Stimulated activated naive CD4-positive, alpha-beta T cell treated with Interleukin-2 at 50 U/mL for 16 hours (primary cell): ENCODE measurements at places on chromosomes 11 and 22.

- no peak for DNase-seq
Observed at GRCh38 chr11:45913942-45914635, 3.6 kb downstream of the PEX16 start.

DNA sequence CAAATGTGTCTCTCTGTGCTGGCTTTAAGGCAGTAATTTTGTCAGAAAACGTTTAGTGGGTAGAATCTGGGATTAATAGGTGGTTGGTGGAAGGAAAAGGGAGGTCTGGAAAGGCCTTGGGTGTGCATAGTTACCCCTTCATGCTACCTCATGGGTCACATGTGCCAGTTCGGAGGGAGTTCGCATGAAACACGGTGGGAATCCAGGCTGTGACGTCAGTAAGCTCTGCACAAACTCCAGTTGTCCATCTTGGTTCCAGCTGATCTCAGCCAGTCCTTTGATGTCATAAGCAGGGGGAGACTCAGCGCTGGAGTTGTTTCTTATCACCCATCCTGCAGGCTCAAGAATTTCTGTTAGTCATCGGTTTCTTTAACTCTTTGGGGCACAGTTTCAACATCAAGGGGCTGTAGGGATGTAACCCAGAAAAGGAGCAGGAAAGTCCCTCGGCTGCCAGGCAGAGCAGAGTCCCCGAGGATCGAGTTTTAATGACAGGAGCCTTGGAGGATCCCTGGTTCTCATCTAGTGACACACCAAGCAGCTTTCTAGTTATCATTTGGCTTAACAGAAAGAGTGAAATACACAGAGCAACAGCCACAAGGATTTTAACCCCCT lies 28.9 kb downstream of the MOV10L1 start:
- no peak for DNase-seq

DNA sequence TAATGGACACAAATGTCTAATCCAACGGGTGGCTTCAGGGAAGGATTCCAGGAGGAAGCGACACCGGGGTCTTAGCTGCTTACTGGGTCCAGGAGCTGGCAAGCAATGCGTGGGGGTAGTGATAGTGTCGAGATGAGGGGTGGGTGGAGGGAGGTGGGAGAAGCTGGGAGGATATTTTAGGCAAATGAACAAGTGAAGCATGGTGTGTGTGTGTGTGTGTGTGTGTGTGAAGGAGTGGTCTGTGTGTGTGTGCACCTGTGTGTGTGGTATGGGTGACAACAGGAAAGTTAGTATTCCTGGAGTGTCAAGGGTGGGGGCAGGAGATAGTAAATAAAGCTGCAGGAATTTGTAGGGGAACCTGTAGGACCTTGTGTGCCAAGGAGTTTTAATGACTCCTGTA lies 126.9 kb upstream of the ZBED5 start:
- DNase-seq: no peak

- DNase-seq: no peak
Observed at GRCh38 chr11:19769820-19770219, 57.2 kb downstream of the NAV2 start.

DNA sequence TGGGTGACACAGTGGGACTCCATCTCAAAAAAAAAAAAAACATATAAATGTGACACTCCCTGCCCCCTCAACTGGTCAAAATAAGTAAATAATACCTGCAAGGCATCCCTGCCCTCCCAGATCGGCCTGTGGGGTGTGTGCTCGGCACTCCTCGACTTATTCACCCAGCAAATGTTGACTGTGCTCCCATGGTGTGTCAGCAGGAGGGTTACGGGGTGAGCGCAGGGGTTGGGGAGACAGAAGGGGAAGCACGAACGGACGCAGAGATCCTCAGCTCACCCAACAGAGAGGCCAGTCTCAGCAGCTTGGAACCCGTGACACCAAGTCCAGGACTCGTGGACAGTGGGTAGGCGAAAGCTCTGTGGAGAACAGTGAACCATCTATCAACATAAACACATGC lies 1.6 kb upstream of the ADM2 start:
- DNase-seq: no peak

DNA sequence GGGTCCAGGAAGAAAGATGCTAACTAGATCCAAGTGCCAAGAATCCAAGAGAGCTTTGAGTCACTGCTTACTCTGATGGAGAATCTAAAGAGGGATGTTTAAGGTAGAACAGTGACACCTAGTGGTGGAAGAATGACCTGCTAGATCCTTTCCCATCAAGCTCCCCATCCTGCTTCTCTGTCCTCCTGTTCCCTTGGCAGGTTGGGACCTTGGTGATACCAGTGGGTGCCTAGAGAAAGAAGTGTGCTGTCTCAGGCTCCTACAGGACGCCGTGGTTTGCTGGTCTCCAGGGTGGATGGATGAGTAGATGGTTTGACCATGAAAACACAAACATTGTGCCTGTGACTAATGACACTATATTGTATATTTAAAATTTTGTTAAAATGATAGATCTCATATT lies 383.7 kb downstream of the TMEM135 start:
- DNase-seq: no peak

- peak; percentile 24 for DNase-seq
Observed at GRCh38 chr22:35380537-35381423, at the start of gene HMOX1. HMOX1 (plus strand) TSS chr22:35381096; CDS start chr22:35381174, 78 bp downstream.

- DNase-seq: no peak
Observed at GRCh38 chr11:126113515-126113957, 50.9 kb upstream of the CDON start.

DNA sequence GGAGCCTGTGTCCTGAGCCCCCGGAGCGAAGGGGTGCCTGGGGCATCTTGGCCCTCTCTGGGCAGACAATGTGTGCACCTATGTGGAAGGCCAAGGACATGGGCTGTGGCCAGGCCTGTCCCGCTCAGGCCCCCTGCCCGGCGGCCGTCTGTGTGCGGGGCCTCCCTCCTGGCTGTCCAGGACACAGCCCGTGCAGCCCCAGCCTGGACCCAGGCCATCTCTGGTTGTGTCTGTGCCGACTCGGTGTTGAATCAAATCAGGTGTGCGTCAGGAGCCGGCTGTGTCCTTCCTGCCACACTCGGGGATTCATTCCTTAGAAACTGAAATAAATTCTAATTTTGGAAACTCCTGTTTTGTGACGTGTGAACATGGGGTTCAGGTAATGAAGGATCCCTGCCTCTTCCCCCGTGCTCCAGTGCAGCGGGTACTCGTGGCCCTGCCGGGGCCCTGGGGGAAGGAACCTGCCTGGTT lies 1.5 kb upstream of the SELENOO start:
- no peak for DNase-seq

GRCh38 chr11:126502982-126503381 lies 147.5 kb downstream of the ST3GAL4 start:
- DNase-seq: no peak

- no peak for DNase-seq
Observed at GRCh38 chr11:1877211-1878136, 14.2 kb downstream of the PRR33 start.

GRCh38 chr11:32526760-32527159 lies 56.9 kb upstream of the EIF3M start:
- DNase-seq: no peak

- no peak for DNase-seq
Observed at GRCh38 chr11:104547996-104548661, 350.1 kb downstream of the CASP12 start.

DNA sequence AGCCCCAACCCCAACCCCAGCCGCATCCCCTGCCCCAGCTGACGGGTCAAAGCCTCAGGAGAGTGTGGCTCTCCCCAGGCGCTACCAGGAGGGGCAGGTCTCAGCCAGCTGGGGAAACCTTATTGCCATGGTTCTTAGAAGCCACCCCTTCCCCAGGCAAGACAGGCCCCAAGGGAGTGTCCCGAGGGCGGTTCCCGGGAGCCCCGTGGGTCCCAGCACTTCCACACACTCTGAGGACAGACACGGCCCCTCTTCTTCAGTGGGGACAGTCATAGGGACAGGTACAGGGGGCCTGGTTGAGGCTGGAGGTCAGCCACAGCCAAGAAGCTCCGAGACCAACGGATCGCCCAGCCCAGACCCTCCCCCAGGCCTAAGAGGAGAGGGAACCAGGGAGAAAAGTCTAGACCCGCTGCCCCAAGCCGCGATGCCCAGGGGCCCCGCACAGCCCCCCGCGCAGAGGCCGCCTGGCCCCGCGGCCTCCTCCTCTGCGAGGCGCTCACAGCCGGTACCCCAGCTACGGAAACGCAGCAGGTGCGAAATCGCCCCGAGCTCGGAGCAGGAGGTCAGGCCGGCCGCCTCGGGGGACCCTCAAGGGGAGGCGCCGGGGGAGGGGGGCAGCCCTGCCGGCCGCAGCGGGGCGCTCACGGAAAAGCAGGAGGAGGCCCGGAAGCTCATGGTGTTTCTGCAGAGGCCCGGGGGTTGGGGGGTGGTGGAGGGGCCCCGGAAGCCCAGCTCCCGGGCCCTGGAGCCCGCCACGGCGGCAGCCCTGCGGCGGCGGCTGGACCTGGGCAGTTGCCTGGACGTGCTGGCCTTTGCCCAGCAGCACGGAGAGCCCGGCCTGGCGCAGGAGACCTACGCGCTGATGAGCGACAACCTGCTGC lies 2.6 kb downstream of the KLHDC7B start:
- peak; percentile 50 for DNase-seq

DNA sequence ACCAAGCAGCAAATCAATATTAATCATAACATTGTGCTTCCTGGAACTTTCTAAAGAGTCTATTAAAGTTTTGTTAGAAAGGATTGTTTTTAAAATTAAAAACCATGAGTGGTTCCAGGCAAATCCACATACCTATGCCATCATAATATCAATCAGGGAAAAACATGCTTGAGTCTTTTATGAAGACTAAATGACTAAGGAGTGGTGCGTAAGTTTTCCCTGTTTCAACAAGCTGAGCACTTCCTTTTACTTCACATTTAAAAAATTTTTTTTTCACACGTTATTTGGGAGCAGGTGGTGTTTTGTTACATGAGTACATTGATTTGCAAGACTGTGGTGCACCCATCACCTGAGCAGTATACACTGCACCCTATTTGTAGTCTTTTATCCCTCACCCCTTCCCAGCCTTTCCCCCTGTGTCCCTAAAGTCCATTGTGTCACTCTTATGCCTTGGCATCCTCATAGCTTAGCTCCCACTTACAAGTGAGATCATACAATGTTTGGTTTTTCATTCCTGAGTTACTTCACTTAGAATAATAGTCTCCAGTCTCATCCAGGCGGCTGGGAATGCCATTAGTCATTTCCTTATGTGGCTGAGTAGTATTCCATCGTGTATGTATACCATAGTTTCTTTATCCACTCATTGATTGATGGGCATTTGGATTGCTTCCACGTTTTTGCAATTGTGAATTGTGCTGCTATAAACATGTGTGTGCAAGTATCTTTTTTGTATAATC lies 1190.3 kb upstream of the RAG2 start:
- DNase-seq: no peak

DNA sequence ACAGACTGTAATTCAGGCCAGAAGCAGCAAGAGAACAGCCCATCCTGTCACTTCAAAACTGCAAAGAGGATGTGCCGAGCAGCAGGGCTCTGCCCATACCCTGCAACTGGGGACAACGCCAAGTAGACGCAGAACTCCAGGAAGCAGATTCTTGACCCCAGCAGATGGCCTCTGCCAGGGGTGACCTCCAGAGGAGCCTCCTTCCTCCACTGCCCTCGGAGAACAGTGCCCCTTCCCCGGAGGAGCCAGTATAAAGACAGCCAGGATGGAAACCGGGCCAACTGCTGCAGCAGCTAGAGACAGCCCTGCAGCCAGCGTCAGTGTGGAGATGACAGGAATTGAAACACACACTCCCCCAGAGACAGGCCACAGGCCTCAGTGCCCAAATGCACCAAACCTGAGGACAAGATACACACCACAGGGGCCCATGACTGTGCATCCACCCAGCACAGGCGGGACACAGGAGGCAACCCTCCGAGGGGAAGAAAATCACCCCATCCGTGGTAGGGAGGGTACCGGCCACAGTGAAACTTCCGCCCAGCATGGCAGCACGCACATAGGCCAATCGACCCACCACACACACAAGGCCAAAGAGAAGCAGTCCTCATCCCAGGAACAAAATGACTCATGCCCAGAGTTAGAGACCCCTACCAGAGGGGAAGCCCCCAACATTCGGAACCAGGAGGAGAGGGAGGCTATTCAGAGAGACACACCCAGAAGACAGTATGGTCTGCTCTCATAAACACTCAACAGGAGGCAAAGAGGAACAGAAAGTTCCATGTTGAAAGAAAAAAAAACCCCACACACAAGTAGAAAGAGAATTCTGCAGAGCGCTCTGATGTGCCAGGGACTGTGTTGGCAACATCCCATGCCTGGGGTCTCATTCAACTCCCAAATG lies 5.6 kb downstream of the AHNAK start:
- DNase-seq: peak; percentile 48

GRCh38 chr22:49213731-49214352 lies 613.8 kb downstream of the BRD1 start:
- DNase-seq: no peak

GRCh38 chr22:29277927-29278326 lies 9.9 kb downstream of the EWSR1 start:
- no peak for DNase-seq

DNA sequence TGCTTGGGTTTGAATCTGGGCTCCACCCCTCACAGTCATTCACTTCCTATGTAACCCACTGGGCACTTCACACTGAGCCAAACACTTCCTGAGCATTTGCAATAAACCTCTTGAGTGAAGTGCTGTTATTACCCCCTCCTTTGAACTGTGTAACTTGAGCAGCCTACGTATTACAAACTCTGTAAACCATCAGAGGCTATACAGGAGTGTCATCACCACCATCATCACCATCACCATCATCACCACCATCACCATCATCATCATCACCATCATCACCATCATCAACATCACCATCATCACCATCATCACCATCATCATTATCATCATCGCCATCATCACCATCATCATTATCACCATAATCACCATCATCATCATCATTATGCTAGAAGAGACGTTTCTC lies 18.4 kb downstream of the RTL6 start:
- no peak for DNase-seq

DNA sequence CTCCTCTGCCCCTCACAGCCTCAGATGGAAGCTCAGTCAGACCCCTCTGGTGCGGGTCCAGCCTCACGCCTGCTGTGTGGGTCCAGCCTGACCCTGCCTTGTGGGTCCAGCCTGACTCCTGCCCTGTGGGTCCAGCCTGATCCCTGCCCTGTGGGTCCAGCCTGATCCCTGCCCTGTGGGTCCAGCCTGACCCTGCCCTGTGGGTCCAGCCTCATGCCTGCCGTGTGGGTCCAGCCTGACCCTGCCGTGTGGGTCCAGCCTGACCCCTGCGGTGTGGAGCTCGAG lies 445.3 kb downstream of the BRD1 start:
- no peak for DNase-seq

DNA sequence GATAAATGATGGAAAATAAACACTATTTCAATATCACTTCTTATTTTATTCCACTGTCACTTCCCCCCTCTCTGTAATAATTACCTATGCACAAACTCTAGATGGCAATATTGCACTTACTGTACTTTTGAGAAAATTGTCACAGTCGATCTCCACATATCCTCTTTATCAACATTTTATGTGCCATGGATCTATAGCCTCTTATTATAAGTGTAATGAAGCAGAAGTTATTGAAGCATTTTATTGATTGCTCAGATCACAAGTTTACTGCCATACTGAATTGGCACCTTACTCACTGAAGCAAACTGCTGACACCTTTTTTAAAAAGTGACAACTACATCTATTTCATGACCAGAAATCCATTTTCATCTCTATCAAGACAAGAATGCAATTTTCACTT lies 133.4 kb downstream of the DCDC1 start:
- no peak for DNase-seq
